ENCODE measurements at places on chromosomes 7 and 10.

DNA sequence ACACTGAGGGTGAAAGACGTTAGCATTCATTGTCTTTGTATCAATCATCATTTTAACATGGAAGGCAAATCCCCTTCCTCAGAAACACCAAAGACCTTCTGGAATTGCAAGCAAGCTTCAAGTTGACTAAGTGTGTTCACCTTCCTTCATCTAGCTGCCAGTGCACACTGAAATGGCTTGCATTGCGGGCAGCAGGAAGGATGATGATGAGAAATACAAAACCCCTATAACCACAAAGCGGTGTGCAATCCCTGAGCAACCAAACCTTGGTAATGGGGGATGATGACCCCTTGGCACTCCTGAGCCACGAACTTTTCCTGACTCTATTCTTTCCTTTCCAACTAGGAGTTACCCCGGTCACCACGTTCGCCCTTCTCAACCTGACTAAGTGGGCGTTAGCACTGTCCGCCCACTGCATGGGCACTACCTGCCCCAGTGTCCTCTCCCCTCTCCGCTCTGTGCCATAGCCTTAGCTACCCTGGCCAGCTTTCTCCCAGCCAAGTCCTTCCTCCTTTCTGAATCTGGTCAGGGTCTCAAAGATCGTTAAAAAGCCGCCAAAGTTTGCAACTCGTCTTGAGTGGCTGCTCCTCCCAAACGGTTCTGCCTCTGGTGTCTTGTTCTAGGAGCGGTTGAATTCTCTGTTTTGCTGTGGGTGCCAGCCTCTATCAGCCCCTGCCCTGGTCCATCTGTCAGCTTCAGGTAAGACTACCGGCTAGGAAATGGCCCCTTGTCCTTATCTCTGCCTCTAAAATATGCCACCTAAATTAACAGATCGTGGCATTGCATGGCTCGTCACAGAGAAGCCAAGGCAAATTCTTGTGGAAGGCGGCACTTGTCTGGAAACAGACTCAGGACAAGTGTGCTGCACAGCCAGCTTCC, 586 bp upstream of the AOC1 start:
- H3K27ac ChIP-seq: no peak overlapping the region
- H3K27me3 ChIP-seq: no peaks in the 10 kb centered on the region
- DNase-seq: no peak
- peaks cover 3% of the 10 kb centered on the region for H3K4me1 ChIP-seq

DNA sequence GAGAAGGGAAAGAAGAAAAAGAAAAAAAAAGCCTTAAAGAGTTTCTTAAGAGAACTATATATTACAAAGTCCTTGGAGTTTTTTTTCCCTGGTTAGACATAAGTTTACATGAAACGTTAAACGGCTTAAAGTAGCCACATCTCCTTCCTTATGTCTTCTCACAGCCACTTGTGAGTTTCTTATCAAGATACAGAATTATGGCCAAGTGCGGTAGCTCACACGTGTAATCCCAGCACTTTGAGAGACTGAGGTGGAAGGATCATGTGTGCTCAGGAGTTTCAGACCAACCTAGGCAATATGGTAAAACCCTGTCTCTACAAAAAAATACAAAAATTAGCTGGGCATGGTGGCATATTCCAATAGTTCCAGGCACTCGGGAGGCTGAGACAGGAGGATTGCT, 54.3 kb downstream of the IKZF1 start:
- no peak overlapping the region for H3K4me3 ChIP-seq
- no peak overlapping the region for H3K27ac ChIP-seq
- H3K27me3 ChIP-seq: no peaks in the 10 kb centered on the region
- H3K36me3 ChIP-seq: no peaks in the 10 kb centered on the region
- no peak for DNase-seq

- H3K4me3 ChIP-seq: no peak overlapping the region
- DNase-seq: no peak
These were observed 37.6 kb upstream of the TCF7L2 start for GRCh38 chr10:112912410-112912928.

DNA sequence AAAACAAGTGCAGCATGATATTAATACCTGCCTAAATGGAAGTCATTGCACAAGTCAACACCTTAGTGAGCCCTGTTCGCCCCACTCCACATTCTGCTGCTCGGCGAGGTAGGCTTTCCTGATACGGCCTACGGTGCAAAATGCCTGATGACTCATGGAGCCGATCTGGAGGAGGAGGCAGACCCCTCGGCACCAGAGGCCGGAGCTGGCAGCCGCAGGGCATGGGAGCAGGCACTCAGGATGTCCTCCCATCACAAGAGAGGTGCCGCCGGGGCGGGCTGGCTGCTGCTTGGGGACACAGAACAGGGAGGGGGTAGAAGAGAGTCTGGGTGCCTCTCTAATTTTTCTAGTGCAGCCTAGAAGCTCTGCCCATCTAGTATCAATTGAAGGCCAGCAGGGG, 418.5 kb upstream of the MGMT start:
- H3K36me3 ChIP-seq: no peaks in the 10 kb centered on the region
- no peaks in the 10 kb centered on the region for H3K27me3 ChIP-seq
- no peak overlapping the region for H3K27ac ChIP-seq
- H3K4me3 ChIP-seq: no peak overlapping the region

DNA sequence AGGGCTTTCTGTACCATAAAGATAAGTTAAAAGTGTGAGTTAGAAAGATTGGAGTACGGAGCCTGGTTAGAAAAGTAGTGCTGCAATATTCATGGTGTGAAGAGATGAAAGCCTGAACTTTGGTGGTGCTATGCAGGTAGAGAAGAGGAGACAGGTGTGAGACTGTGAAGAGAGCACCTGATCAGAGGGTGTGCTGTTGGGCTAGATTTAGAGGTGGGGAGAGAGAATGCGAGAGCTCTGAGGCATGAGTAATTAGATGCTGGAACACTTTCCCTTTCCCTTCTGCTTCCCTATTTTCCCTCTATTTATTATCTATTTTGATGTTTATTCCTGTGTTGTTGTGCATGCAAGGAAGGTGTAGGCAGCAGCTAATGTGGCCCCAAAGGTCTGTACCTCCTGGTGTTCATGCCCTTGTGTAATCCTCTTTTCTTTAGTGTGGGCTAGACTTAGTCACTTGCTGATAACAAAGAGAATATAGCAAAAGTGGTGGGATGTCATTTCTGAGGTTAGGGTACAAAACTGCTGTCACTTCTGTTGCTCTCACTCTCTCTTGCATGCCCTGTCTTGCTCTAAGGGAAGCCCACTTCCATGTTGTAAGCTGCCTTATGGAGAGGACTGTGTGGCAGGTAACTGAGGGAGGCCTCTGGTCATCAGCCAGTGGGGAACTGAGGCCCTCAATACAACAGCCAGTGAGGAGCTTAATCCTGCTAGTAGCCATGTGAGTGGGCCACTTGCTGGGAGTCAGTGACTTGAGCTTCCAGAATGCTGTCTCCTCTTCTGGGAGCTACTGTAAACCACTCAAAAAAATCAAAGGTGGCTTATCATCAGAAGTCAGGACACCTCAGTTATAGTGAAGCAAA, 2.6 kb upstream of the ATXN7L1 start:
- no peak overlapping the region for H3K27ac ChIP-seq
- peaks cover 49% of the 10 kb centered on the region for H3K4me1 ChIP-seq
- 0 out of 2 replicates have a peak, but pooled peaks cover 8% of the 10 kb centered on the region for H3K36me3 ChIP-seq
- peak overlapping the region; percentile 87 for H3K4me3 ChIP-seq
- DNase-seq: no peak

GRCh38 chr7:5237286-5237685, 45.5 kb upstream of the SLC29A4 start:
- H3K36me3 ChIP-seq: no peaks in the 10 kb centered on the region
- peaks cover 5% of the 10 kb centered on the region for H3K27me3 ChIP-seq
- H3K27ac ChIP-seq: no peak overlapping the region
- no peaks in the 10 kb centered on the region for H3K4me1 ChIP-seq
- no peak for DNase-seq
- H3K4me3 ChIP-seq: no peak overlapping the region

DNA sequence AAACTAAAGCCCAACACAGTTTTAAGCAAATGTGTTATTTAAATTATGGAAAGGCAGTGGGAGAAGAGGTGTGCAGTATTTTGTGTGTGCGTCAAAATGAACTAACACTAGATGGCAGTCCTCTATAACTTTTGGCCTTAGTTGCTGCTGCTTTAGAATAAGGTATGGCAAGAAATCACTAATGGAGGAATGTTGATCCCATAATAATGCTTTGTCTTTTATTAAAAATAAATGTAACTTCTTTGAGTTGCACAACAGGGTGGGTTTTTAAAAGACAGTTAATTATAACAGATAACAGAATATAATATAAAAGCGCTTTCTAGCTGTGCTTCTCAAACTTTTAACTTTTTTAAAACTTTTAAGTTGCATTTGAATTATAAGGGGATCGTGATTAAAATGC, 56.4 kb downstream of the BBS9 start:
- no peak overlapping the region for H3K27ac ChIP-seq
- no peaks in the 10 kb centered on the region for H3K4me1 ChIP-seq
- no peak overlapping the region for H3K4me3 ChIP-seq
- no peaks in the 10 kb centered on the region for H3K27me3 ChIP-seq
- DNase-seq: peak; percentile 77
- H3K36me3 ChIP-seq: no peaks in the 10 kb centered on the region

GRCh38 chr10:28120043-28120749, 121.3 kb upstream of the ODAD2 start:
- peak; percentile 10 for DNase-seq
- H3K27ac ChIP-seq: no peak overlapping the region
- no peak overlapping the region for H3K4me3 ChIP-seq

GRCh38 chr7:13288516-13288915, 601.1 kb downstream of the ARL4A start:
- H3K27me3 ChIP-seq: no peaks in the 10 kb centered on the region
- no peaks in the 10 kb centered on the region for H3K4me1 ChIP-seq
- DNase-seq: no peak
- no peak overlapping the region for H3K4me3 ChIP-seq
- H3K27ac ChIP-seq: no peak overlapping the region

DNA sequence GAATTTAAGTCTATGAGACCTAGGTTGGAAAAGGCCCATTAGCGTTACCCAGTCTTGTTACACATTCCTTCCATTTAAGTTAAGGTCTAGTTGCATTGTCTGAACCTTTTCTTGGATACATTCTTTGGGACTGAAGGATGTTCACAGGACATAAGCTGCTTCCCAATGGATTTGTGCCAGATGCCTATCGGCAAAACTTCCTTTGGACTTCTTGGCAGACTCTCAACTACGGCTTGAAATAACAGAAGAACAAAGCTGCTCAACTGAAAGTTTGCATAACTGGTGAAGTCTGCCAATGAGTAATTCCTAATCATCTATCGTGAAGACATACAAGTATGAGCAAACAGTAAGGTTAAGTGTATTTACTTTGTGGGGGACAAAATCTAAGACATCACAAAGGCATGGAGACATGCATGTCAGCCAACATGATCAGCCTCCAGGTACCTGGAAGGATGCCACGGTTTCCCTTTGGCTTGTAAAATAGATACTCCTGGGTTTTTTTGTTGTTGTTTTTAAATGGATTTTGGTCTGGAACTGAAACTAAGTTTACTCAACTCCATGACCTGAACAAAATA, 35.4 kb downstream of the MALSU1 start:
- H3K27ac ChIP-seq: peak overlapping the region; percentile 65
- H3K4me1 ChIP-seq: no peaks in the 10 kb centered on the region
- no peak overlapping the region for H3K4me3 ChIP-seq
- peaks cover 46% of the 10 kb centered on the region for H3K36me3 ChIP-seq

GRCh38 chr7:138502023-138502767, 42.1 kb downstream of the TRIM24 start:
- H3K27me3 ChIP-seq: no peaks in the 10 kb centered on the region
- DNase-seq: no peak
- H3K4me1 ChIP-seq: peaks cover 35% of the 10 kb centered on the region

- H3K4me1 ChIP-seq: no peaks in the 10 kb centered on the region
- no peak for DNase-seq
- H3K27me3 ChIP-seq: no peaks in the 10 kb centered on the region
- no peak overlapping the region for H3K27ac ChIP-seq
- no peak overlapping the region for H3K4me3 ChIP-seq
These were observed 408.3 kb upstream of the ANKRD30A start for GRCh38 chr10:36717118-36717517.

DNA sequence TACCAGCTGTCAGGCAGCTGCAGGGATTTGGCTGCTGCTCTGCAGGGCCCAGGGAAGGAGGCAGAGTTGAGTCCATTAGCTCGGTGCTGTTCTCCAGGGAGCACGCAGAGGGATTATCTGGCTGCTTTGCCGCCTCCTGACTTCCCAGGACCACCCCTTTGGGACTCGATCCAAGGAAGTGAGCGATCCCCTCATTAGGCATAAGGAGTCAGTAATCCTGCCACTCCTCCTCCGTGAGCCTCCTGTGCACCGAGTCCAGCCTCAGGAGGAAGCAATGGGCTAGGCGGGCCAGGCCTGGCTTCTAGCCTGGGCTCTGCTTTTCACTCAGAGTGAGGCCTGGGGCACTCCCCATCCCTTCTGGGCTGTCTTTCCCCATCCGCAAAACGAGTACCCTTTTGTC, 417.9 kb downstream of the RPS24 start:
- no peak for DNase-seq
- H3K4me1 ChIP-seq: no peaks in the 10 kb centered on the region
- no peaks in the 10 kb centered on the region for H3K36me3 ChIP-seq
- no peaks in the 10 kb centered on the region for H3K27me3 ChIP-seq
- no peak overlapping the region for H3K27ac ChIP-seq

GRCh38 chr7:28061824-28062196, 118.8 kb downstream of the JAZF1 start:
- DNase-seq: no peak
- H3K4me3 ChIP-seq: no peak overlapping the region
- peaks cover 49% of the 10 kb centered on the region for H3K4me1 ChIP-seq
- H3K27me3 ChIP-seq: no peaks in the 10 kb centered on the region
- H3K27ac ChIP-seq: 0 out of 2 replicates have a peak overlapping the region, but pooled peaks have one; percentile 15
- H3K36me3 ChIP-seq: no peaks in the 10 kb centered on the region

DNA sequence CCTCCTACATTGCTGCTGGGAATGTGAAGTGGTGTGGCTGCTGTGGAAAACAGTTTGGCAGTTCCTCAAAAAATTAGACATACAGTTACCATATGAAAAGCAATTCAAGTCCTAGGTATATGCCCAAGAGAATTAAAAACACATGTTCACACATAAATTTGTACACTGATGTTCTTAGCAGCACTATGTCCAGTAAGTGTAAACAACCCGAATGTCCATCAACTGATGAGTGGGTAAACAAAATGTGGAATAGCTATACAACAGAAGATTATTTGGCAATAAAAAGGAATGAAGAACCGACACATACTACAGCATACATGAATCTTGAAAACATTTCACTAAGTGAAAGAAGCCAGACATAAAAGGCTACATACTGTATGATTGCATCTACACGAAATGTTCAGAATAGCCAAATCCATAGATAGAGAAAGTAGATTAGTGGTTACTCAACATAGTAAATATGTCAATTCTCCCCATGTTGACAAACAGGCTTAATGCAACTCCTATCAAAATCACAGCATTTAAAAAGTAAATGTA, 17.2 kb downstream of the CEP41 start:
- no peaks in the 10 kb centered on the region for H3K36me3 ChIP-seq
- DNase-seq: no peak
- no peak overlapping the region for H3K4me3 ChIP-seq
- H3K27ac ChIP-seq: no peak overlapping the region
- H3K4me1 ChIP-seq: no peaks in the 10 kb centered on the region
- H3K27me3 ChIP-seq: no peaks in the 10 kb centered on the region

- no peaks in the 10 kb centered on the region for H3K27me3 ChIP-seq
- peak; percentile 87 for DNase-seq
- no peaks in the 10 kb centered on the region for H3K4me1 ChIP-seq
- no peak overlapping the region for H3K27ac ChIP-seq
These were observed 114.6 kb upstream of the SFMBT2 start for GRCh38 chr10:7525314-7526016.

- DNase-seq: no peak
- no peak overlapping the region for H3K4me3 ChIP-seq
- H3K36me3 ChIP-seq: no peaks in the 10 kb centered on the region
- no peaks in the 10 kb centered on the region for H3K27me3 ChIP-seq
These were observed 182.8 kb upstream of the CHRM2 start for GRCh38 chr7:136685501-136686173.
